ENCODE measurements at places on chromosomes 6 and 20. TPM values are rescaled to one million over a fixed set of nuclear protein-coding genes. Genes with fewer than 3 reads are reported as not detected.

ID4 gene
- total RNA-seq: 76.7 TPM

KCNK15 gene
- total RNA-seq: not detected

GLP1R gene
- under 0.01 TPM for total RNA-seq

RUNX2 gene
- total RNA-seq: 0.49 TPM

TBXT gene
- not detected for total RNA-seq

PDYN gene
- 4.9 TPM for total RNA-seq

PACSIN1 gene
- total RNA-seq: 2.7 TPM

PRL gene
- not detected for total RNA-seq

B3GAT2 gene
- 23.4 TPM for total RNA-seq

SSTR4 gene
- not detected for total RNA-seq

C2 gene
- 1.7 TPM for total RNA-seq

RNF5 gene
- 61.5 TPM for total RNA-seq

TRERF1 gene
- total RNA-seq: 3.2 TPM

PCIF1 gene
- total RNA-seq: 14.5 TPM

NR2E1 gene
- 10.8 TPM for total RNA-seq

PROKR2 gene
- total RNA-seq: 9.3 TPM

PRDM13 gene
- not detected for total RNA-seq

ESR1 gene
- total RNA-seq: under 0.01 TPM

TMEM242 gene
- total RNA-seq: 11.6 TPM

NMBR gene
- total RNA-seq: 4.7 TPM

PSORS1C1 gene
- total RNA-seq: not detected

FAM209B gene
- total RNA-seq: not detected

SRMS gene
- total RNA-seq: not detected

VSTM2L gene
- 164 TPM for total RNA-seq

ZNF292 gene
- 109 TPM for total RNA-seq

KCNQ2 gene
- total RNA-seq: 136 TPM

TMC2 gene
- 3.4 TPM for total RNA-seq

PAQR8 gene
- 13.8 TPM for total RNA-seq

LY6G6F gene
- not detected for total RNA-seq

LTA gene
- not detected for total RNA-seq

SLC17A9 gene
- total RNA-seq: under 0.01 TPM

KHDC1 gene
- total RNA-seq: 2.7 TPM

ZKSCAN3 gene
- 11.6 TPM for total RNA-seq
